Nephron progenitor cell (in vitro differentiated cells): ENCODE measurements at places on chromosomes 11 and 22.

DNA sequence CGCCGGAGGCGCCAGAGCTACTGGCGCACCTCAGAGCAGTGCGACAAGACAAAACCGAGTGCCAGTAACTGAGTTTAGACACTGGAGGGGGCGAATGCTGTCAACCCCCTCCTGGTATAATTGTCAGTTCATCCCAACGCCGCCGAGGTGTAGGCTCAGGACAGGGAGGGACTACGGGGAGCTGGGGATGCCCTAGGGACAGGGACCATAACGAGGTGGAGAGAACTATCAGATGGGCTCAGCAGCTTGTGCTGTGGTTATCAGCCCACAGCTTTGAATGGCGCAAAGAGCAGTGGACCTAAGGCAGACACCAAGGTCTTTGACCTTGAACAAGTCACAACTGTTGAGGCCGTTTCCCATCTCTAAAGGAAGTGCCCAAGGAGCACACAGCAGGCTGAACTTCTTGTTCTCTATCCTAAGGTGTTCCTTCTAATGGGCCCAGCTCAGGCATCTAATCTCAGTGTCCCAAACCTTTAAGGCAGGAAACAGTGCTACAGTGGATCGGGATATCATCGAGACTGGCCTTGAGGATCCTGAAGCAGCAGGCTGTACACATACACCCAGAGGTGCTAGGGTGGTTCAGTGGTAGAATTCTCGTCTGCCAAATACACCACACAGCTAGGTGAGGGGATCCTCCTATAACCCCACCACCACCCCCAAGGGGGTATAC is 958 bp upstream of the TUT1 start:
- no peak for DNase-seq

DNA sequence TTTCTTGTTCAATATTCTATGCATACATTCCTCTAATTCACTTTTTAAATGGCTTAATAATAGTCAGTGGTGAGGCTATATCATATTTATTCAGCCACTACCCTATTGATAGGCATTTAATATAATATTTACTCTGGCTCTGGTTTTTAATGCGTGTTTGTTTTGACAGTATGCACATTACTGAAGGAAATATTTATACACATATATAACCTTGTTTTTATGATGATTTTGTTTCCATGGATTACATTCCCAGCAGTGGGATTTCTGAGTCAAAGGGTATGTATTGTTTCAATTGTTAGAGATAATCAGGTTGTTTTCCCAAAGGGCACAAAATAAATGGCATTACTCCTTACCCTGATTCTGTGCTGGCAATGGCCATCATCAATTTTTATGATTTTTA is 105.8 kb downstream of the UVRAG start:
- no peak for DNase-seq

- DNase-seq: no peak
Observed at GRCh38 chr11:47917599-47918369, 62.6 kb upstream of the PTPRJ start.

- no peak for DNase-seq
Observed at GRCh38 chr11:8061555-8062428, 19.2 kb upstream of the TUB start.

DNA sequence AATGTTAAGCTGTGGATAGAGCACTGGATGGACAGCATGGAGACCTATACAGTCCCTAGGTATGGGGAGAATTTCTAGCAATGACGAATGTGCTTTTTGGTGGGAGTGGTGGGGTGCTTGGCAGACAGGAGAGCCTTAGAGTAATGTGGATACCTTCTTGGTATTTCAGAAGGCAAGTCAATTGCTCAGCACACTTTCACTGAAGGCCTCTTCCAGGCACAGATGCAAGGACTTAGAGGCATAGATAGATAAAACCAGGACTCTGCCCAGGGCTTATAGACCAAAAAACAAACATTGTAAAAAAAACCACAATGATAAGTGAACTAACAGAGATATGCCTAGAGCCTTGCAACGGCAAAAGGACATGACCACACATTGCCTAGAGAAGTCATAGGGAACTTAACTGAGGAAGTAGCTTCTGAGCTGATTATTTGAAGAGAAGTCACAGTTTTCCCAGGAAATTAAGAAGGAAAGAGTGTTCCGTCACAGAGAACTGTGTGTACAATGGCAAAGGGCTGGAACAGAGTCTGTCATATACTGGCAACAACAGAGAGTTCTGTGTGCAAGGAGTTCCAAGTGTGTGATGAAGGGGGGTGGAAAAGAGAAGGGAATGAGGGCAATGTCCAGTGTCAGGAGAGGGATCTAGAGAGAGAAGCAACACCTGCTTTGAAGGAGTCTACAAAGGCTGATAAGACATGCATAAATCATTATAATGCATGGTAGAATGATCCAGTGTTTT is 65.9 kb upstream of the PICALM start:
- no peak for DNase-seq

DNA sequence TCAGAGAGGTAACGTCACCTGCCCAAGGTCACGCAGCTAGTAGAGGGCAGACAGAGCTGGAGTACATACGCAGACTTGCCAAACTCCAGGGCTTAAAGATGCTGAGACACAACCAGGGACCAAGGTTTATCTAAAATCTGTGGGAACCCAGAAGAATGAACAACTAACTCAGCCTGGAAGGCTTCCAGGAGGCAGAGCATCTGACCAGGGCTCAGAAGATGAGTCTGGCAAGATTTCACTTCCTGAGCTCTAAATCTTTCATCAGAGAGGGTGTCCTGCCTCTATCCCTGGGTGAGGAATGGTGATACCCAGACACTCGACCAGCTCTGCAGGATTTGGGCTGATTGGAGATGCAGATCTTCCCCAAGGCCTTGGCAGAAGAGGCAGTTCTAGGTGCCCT is 9.1 kb downstream of the GAL3ST1 start:
- no peak for DNase-seq

DNA sequence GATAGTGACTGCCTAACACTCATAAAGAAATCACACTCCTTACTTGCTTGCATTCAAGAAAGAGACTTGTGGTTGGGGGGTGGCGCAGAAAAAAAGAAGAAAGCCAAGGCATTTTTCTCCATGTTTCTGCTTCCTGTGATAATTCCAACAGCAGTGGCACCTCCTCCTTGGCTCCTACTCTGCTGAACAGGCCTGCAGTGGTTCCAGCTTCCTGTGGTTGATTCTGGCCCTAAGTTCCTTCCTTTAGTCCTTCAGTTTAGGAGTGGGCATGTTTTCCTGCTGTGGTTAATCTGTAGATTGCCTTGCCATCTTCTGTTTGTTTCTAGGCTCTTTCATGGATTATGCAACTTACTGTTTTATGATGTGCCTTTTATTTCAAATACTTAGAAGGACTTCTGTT is 940.4 kb downstream of the DLG2 start:
- DNase-seq: no peak
